GM12878 (cell line): ENCODE measurements at places on chromosomes 6 and 20.

- DNase-seq: no peak
Measured at GRCh38 chr6:156502969-156503504, 274.1 kb upstream of the ARID1B start.

- DNase-seq: no peak
Measured at GRCh38 chr6:96963809-96964208, 39.3 kb downstream of the KLHL32 start.

GRCh38 chr6:152634773-152635172, 2.4 kb downstream of the SYNE1 start:
- DNase-seq: no peak

DNA sequence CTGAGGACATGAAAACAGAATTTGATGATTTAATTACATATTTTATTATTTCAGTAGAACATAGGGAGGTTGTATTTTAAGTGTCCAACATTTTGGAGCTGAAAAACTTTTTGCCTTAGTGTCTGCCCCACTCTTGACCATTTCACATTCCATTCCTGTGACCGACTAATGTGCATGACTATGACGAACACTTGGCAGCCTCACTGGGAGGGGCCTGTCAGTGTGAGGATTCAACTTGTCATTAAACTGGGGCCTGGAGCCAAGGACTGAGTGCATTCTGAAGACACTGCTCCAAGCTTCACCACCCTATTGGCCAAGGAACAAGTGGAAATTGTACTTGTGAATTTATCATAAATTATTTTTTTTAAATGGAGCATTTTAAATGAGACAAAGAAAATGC, 661.3 kb downstream of the BCKDHB start:
- DNase-seq: no peak

GRCh38 chr6:16343593-16343992, 105.2 kb downstream of the GMPR start:
- DNase-seq: no peak

GRCh38 chr6:142322504-142323198, 20.8 kb downstream of the ADGRG6 start:
- DNase-seq: no peak

DNA sequence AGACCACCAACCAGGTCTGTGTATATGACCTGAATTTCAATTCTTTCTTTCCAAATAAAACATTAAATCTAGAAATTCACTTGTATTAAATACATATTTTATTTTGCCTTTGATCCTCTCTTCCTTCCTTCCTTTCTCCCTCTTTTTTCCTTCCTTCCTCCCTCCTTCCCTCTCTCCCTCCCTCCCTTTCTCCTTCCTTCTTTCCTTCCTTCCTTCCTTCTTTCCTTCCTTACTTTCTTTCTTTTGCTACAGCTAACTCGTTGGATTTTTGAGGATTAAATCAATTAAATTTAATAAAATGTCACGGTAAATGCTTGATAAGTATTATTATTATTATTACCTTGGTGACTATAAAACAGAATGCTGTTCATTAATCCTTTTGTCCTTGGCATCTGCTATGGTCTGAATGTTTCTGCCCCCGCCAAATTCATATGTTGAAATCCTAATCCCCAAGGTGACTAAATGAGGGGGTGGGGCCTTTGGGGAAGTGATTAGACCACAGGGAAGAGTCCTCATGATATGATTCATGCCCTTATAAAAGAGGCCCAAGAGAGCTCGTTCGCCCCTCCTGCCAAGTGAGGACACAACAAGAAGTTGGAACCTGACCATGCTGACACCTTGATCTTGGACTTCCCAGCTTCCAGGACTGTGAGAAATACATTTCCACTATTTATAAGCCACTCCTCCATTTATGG, 67.6 kb upstream of the BTBD3 start:
- no peak for DNase-seq

DNA sequence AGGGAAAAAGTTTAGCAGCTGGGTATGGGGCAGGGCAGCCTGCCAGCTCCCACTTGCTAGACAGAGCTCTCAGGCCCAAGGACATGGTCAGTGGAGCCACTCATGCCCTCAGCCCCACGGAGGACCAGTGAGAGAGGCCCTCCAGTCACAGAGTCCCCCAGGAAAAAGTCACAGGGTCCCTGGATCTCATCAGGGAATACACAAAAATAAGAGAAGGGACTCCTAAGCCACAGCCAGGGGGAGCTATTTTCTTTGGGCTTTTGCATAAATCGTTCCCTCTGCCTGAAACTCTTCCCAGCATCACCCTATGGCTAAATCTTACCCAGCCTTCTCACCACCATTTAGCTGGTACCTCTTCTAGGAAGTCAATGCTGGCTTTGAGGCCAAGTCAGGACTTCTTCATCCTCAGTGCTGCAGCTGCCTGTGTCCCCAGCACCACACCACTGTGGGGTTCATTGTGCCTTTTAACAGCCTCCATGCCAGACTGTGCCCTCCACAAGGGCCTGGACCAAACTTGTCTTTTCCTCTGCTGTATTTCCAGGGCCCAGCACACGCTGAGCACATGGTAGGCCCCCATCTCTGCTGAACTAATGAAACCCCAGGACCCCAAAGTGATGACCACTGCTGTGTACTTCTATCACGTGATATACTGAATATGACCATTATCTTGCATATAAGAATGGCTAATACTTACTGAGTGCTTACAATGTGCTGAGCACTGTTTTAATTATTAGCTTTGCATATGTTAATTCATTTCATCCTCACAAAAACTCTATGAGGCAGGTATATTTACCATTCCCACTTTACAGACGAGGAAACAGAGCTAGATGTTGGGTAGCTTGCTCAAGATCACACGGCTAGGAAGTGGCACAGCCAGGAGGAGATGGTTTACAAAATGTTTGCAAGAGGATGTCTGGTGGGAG, 2.0 kb downstream of the ZNF335 start:
- no peak for DNase-seq

- no peak for DNase-seq
Measured at GRCh38 chr6:37624606-37625574, 72.8 kb downstream of the MDGA1 start.

DNA sequence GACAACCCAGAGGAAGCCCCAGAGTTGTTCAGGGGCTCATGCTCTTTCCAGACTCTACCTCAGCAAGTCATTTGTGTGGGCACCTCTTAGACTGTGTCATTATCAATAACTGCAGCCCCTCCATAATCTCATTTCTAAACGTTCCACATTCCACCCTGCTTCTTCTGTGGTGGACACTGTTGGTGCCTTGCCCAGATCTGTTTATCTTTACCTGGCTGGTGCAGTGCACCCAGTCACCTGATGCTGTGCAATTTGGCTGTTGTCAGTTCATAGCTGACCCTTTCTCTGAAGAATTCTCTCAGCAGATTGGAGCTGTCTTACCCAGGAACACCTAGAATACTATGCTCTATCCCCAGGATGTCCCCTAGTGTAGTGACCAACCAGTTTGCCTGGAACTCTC, 80.0 kb downstream of the ATRN start:
- no peak for DNase-seq

DNA sequence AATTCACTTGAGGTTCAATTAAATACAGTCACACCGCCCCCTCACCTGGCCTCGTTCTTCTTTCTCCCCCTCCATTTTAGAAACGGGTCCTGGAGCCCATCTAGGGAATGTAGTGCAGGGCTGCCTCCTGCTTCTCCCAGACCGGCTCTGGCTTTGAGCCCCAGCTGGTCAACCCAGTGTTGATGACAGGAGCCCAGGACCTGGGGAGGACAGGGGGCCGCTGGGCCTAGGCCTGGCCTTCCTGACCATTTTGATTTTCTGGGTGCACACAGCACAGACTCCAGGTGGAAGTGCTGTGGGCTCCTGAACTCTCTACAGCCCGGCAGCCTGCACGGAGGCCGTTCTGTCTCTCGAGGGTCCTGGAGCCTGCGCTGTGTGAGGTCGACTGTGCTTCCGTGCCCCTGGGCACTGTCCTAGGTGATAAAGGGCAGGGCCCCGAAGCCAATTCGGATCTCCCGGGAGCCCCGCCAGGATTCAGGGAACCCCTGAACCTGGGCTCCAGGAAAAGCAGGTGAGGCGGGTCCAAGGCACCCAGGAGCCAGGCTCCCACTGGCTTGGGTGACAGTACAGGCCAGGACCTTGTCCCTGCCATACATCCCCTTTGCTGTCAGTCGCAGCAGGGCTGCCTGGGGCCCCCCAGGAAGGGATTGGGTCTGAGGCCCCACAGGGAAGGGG, 23.3 kb downstream of the NPEPL1 start:
- no peak for DNase-seq

DNA sequence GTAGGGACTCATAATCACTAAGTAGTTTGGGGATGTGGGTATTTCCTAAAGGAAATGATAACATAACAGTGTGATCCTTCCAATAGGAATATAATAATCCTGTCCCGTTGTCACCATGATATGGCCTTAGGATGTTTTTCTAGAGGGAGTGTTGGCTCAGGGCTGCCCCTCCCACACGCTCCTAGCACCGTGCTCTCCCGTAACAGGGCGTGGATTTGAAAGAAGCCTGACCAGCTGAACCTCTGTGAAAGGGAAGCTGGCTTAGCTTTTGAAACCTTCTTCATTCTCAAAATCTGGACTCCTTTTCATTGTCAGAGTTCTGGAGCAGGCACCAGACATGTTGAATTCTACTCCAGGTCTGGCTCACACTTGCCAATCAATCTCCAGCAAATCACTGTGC, 103.4 kb upstream of the SASH1 start:
- no peak for DNase-seq

DNA sequence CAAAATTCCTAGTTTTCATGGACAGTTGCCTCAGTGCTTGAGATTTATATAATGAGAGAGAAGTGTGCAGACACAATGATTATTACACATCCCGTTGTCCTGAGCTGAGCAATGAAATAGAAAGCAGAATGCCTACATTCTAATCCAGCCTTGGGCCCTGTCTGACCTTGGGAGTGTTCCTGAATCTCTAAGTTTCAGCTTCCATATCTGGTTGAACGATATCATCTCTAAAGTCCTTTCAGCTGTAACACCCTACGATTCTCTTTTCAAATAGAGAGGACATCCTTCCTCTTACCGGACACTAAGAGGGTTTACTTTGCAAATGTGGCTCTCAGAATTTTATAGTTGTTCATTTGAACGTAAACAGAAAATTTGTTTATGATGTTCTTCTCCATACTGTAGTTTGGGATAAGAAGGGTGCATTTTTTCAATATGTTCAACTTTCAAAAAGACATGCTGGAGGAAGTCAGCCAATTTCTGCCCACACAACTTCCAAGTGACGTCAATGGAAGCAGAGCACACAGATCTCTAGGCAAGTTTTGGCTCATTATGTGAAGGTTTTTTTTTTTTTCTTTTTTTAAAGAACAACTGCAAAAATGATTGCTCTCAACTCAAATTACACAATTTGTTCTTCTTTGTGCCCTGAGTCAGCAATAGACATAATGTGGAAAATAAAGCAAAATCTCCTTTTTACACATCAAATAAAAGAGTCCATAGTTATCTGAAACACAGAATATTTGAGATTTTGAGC, 50.4 kb downstream of the PDE7B start:
- DNase-seq: no peak

- no peak for DNase-seq
Measured at GRCh38 chr6:39806278-39806677, 14.1 kb downstream of the DAAM2 start.

DNA sequence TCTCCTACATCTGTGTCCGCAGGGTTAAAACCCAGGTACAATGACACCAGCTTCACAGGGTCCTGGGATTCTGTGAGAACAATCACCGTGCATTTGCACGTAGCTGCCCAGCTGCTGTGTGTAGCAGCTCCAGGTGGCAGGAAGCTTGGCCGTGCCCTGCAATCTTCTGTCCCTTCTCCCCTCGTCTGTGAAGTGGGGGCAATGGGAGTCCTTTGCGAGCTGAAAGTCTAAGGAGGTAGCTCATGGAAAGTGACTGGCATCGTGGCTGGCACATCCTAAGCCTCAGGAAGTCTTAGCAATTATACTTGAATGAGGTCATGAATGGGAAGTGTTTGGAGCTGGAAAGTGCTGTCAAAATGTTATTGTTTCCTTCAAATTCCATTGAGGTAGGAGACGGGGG, 137.1 kb downstream of the SMOC2 start:
- DNase-seq: no peak

- no peak for DNase-seq
Measured at GRCh38 chr6:138545621-138545980, 46.3 kb upstream of the NHSL1 start.

DNA sequence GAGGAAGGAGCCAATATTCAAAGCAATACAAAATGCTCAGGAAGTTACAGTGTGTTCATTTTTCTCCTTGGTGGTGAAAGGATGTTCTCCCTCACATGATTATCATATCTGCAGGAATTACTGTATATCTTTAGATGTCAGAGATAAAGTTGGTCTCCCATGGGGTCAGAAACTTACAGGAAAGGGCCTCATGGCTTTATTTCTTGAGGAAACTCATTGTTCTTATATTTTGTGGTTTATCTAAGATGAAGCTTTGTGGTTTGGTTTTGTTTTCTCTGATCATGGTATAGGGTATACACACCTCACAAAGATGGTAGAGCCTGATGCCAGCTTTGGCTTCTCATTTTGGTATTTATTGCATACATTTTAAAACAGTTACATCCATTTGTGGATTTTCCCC, 100.5 kb upstream of the STXBP5 start:
- DNase-seq: no peak

DNA sequence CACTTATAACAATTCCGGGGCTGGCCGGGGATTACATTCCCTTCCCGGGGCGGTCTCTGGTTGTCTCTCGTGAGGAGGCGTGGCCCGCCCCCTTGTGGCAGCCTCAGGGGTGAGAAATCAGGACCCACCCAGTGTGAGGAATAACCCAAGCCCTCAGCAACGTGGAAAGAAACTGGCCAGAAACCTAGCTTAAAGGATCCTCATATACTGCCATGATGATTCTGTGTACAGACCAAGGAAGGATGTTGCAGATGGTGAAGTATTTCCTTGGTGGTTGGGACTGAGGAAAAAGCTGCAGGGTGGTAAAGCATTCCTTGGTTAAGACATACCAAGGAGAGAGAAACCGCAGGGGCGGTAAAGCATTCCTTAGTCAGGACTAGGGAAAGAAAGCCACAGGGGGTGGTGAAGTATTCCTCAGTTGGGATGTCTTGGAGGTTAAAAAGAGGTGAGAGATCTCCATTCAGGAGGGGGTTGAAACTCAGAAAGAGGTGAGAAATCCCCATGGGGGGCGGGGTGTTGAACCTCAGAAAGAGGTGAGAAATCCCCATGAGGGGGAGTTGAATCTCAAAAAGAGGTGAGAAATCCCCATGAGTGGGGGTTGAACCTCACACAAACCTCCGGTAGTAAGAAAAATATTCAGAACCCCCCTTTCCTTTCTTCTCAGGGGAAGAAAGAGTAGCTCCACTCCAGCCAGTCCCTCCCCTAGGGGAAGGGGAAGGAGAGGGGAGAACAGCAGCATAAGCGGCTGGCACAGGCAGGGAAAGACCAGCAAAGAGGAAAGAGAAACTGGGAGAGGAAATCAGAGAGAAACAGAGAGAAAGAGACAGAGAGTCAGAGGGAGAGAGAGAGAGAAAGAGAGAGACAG, 238.1 kb downstream of the RNGTT start:
- DNase-seq: peak; percentile 26

- no peak for DNase-seq
Measured at GRCh38 chr20:10762216-10762615, 88.4 kb upstream of the JAG1 start.

GRCh38 chr6:10421921-10422736, 7.3 kb upstream of the TFAP2A start:
- DNase-seq: no peak

- DNase-seq: no peak
Measured at GRCh38 chr6:5860849-5861248, 145.9 kb downstream of the NRN1 start.

GRCh38 chr6:34697904-34698559, 1.5 kb upstream of the ILRUN start:
- DNase-seq: no peak

GRCh38 chr6:88383183-88383582, 217.0 kb upstream of the CNR1 start:
- no peak for DNase-seq

GRCh38 chr6:39646751-39647420, 78.3 kb downstream of the KIF6 start:
- peak; percentile 12 for DNase-seq
